ENCODE measurements at places on chromosomes 5 and 9.

DNA sequence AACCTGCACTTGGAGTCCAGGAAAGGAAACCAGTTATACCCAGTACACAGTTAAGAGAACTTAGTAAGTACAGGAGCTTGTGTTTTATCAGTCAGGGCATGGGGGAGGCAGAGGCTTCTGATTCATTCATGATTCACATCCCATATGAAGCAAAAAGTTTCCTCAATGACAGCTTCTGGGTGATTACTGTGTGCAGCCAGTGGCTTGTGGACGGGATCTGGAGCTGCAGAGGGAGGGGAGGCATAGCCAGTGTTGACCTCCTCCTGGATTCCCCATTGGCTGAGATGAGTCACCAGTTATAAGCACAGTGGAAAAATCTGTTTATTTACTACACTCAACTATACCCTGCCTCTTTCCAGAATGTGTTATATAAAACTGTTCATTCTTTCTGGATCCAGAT, 17.7 kb downstream of the IL31RA start:
- DNase-seq: peak; percentile 98

DNA sequence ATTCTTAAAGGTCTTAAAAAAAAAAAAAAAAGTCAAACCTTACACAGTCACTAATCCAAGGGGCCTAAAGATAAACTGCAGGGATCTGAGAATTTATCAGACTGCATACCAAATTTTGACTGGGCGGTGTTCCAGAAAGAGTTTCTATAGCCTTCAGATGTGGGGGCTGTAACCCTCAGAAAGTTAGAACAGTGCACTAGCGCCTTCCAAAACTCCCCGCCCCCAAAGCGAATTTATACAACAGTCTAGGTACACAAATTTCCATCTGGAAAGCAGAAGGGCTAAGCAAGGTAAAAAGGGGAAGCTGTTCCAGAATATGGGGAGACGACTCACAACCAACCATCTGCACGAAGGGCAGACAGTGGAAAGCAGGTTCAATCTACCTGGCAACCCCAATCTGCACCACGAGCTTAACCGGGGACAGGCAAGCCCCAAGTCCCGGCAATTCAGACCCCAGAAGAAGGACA, 813 bp downstream of the ERMP1 start:
- DNase-seq: no peak

- no peak for DNase-seq
Measured at GRCh38 chr9:29214154-29214689, 1640.9 kb upstream of the C9orf72 start.

DNA sequence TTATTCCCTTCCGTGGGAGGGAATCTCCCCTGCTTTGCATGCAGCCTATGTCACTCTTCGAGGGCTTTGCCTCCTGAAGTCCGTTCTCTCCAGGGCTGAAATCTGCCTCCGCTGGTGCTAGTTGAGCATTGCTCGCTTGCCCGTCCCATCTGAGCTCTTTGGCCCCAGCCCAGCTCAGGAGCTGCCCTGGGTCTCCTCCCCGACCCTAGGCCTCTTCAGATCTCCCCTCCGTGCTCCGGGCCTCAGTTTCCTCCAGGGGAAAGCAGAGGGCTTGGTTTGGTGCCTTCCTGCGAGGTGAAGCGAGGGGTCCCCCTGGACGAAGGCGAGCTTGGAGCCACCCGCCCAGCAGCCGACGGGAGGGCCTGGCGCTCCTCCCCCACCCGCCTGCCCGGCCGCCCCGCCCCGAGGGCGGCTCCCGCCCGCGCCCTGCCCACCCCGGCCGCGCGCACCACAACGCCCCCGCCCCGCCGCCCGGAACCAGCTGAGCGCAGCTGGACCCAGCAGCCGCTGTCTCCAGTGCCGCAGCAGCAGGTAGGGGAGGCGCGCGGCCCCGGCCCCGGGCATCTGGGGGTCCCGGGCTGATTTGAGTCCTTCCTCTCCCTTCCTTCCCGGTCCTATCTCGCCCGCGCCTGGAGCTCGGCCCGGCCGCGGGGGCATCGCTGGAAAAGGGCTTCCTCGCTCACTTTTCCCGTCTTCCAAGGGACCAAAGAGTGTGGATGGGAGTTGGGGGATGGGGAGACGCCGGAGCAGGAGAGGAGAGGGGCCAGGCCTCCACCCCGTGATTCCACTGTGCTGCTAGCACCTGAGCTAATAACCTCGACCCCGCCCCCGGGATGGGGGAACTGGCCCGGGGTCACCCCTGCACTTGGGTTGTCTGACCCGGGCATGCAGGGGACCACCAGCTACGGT, at the start of gene GSN:
Gene GSN, plus strand, starts transcription at position 474 of the 909 bp plus-strand sequence. CDS start 33,810 bp downstream, outside the sequence.
- peak; percentile 70 for DNase-seq

DNA sequence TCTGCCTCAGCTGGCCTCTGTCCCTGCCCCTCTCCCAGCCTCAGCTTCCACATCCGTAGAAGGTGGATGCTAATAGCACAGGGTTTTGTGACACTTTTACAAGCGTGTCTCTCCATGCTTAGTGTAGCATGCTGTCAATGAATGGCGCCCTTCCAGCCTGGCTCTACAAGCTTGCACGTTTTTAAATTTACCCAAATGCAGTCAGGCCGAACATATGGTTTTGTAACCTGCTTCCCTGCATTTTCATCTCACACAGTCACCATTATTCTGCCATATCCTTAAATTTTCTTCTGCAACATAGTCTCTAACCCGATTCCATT, 28.8 kb downstream of the FAM163B start:
- DNase-seq: no peak

GRCh38 chr9:95061916-95062595, 255.5 kb downstream of the FANCC start:
- no peak for DNase-seq

DNA sequence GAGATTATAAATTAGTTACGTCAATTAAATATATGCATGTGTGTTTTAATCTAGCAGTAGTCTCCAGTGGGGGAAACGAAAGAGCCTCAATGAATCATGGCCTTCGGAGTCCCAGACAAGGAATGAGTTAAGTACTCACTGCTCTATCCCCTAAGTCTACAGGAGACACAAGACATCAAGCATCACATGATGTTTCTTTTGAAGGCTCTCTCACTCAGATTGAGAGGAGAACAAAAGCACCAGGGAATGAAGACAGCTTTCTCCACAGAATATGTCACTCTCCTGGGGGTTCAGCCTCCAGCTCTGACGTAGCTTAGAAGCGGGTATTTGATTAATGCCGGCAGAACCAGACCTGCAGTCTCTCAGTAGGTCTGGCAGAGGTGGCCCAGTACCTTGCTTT, 381.4 kb downstream of the ACTL7B start:
- peak; percentile 34 for DNase-seq

DNA sequence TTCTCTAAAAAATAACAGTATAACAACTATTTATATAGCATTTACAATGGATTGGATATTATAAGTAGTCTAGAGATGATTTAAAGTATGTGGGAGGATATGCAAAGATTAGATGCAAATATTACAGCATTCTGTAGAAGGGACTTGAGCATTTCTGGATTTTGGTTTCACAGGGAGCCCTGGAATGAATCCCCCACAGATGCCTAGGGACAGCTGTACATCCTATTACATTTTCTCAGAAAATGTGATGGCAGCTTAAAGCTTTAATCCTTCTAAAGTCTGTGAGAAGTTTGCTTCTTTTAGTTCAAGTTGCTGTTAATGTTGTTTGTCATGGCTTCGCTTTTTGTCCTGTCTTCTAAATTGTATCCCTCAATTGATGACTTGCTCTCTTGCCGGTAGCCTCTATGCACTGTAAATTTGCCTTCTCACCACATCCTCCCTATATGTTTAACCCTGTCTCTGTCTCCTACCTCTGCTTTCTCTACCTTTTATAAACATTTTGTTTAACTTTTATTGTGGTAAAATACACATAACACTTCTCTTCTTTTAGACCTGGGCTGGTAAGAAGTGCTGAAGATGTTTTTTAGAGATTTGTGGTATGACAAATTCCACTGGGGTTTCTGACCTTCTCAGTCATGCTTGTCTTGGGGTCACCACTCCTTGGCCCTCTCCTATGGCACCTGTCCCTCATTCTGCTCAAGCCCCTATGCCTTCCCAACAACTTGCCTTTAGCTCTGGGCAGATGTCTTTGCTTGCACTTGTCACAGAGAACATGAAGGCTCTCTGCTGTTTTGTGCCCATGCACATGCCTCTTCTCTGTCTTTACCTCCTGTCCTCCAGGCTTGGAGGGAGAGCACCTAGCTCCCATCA, 37.9 kb downstream of the LNPEP start:
- DNase-seq: no peak

GRCh38 chr5:139212486-139212885, 14.3 kb upstream of the SIL1 start:
- no peak for DNase-seq

Measured in fibroblast of skin of back (primary cell).